ENCODE measurements at places on chromosomes 11 and 22.

DNA sequence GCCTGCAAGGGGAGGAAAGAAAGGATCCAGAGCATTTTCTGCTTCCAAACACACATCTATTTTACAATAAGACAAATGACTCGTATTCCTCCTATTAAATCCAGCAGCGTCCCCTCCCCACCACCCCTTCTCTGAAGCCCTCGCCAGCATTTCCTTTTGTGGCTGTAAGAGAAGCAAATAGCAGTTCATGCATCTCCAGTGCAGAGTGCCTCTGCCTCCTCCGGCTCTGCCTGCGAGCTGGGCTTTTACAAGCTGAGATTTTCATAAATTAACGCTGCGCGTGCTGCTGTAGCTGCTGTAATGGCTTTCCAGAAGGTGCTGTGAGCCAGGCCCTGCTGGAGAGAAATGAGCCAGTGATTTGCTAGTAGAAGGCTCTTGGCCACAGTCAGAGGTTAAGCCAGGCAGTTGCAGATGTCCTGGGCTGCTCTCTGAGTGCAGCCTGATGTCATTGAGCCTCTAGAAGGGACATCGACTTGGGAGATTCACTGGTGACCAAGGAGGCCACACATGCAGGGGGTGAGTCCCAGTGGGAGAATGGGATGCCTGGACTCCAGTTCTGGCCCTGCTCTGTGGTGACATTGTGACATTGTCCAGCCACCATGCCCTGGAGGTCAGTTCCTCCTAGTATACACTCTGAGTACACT is 134.5 kb upstream of the NAV2 start:
- no peak for DNase-seq

DNA sequence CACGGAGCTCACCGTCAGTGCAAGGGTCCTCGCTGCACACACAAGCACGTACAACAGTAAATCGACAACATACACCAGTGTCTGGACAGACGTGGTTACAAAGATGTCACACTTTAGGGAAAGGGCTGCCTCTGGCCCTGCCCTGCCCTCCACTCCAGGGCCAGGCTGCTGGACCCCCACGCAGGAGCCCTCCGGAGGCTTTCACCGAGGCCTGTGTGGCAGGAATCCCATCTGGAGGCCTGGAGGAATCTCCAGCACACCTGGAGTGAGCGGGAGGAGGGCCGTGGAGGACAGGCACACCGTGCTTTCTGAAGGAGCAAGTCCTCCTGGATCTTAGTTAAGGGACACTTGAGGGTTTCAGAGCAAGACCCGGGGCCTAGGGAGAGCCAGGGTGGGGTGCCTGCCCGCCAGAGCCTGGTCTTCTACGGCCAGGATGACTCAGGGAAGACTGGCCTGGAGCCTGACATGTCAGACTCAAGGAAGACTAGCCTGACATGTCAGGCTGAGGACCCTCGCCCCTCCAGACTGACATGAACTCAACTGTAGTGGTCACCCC is 2.1 kb upstream of the PIM3 start:
- DNase-seq: no peak

- DNase-seq: peak; percentile 26
Observed at GRCh38 chr22:46596819-46597218, 23.4 kb upstream of the GRAMD4 start.

- DNase-seq: no peak
Observed at GRCh38 chr22:32043391-32043790, 330 bp downstream of the SLC5A1 start.

GRCh38 chr11:78048561-78048960 is 15.1 kb upstream of the THRSP start:
- peak; percentile 64 for DNase-seq

- DNase-seq: no peak
Observed at GRCh38 chr22:32665676-32666075, 135.8 kb upstream of the TIMP3 start.

DNA sequence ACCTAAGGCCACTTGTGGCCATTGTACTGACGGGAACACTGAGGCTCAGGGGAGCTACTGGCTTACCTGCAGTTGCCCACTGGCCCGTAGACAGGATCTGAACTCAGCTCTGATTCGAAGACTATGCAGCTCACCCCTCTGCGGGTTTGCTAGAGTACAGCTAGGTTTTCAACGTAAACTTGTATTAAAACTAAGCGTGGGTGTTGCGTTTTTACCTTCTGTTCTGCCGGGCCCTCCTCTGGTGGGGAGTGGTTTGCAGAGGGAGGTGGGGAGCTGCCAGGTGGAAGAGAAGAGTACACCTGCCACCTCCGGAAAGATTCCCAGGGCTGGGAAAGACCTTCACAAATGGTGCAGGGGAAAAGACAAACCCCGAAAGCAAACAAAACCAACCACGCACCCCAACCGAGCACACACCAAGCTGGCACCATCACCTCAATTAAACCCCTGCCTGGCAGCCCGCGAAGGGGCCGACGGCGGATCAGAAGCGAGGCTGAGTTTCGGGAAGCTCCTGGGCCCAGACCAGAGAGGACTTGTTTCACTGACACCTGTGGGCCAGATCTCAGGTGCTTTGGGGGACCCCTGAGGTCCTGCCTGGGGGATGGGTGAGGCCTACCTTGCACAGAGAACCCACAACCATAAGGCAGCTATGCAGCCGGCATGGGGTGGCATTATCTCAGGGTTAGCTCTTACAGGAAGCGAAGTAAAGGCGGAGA is 37.7 kb downstream of the SHISAL1 start:
- DNase-seq: no peak

- no peak for DNase-seq
Observed at GRCh38 chr11:130550150-130550549, 101.7 kb downstream of the ADAMTS15 start.

DNA sequence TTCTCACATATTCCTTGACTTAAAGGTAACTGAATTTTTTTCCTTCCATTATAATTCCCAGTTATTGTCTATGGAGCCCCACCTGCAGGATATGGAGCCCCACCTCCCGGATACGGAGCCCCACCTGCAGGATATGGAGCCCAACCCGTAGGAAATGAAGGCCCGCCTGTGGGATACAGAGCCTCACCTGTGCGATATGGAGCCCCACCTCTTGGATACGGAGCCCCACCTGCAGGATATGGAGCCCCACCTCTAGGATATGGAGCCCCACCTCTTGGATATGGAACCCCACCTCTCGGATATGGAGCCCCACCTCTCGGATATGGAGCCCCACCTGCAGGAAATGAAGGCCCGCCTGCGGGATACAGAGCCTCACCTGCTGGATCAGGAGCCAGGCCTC is 28.1 kb downstream of the WBP2NL start:
- no peak for DNase-seq

DNA sequence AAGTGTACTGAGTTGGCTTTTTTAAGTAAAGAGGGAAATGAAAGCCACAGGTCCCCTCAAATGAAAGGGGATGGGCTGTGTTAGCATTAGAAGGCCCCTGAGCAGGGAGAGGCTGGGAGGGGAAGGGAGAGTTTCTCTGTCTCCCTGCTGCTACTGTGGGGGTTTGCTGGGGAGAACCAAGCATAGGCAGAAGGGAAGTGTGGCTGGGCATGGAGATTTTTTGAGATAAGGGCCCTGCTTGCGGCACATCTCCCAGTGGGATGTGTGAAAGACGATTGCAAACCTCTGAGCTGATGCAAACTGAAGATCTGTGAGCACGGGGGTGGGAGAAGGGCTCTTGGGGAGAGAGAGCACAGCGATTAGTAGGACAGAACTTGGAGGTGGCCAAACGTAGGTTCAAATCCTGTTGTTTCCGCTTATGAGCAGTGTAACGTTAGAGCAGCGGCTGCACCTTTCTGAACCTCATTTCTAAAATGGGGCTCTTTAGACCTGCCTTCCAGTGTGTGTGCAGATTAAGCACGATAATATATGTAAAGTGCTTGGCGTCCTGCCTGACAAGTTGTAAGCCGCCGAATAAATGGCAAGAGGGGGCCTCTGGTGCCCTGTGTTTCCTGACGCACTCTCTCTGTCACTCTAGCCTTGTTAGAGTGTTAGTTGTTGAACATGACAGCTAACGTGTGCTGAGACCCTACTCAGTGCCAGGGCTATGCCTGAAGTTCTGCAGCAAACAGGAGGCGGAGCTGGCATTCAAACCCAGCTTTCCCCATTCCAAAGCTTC is 122.3 kb downstream of the GRIK4 start:
- no peak for DNase-seq

DNA sequence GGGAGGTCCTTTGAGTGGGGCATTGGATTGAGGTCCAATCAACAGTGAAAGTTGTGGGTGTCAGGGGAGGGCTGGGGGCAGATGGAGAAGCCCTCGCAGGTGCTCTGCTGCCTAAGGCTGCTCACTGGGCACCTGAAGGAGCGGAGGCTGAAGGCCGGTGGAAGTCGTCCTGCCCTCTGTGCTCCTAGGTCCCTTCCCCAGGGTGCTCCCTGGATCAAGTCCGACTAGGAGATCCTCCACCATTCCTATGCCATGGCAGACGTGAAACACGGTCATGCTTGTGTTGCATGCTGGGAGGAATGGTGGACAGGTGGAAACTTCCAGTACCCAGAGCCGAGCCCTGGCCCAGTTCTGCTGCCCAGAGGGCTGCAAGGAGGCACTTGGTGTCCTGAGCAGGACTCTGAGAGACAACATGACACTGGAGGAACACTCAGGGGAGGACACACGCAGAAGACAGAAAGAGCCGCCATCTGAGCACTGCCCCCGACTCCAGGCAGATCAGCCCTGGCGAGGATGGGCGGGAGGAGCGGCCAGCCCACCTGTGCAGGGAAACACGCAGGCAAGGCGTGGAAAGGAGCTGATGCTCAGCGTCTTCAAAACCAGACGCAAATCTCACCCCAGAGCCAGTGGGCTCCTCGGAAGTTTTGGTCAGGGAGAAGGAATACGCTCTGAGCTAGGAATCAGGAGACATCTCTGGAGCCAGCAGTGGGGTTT is 786.8 kb downstream of the BRD1 start:
- no peak for DNase-seq

- no peak for DNase-seq
Observed at GRCh38 chr22:50165436-50166123, 5.0 kb upstream of the PANX2 start.

DNA sequence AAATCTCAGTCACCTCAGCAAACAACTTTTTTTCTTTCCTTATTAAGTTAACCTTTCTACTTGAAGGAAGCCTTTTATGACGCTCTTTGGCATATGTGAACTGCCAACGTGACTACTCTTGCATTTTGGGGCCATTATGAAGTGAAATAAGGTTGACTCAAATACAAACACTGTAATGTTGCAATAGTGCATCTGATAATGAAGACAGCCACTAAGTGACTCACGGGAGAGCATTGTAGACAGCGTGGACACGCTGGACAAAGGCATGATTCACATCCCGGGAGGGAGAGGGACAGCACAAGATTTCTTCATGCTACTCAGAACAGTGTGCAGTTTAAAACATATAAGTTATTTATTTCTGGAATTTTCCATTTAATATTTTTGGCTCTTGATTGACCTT is 560.8 kb downstream of the ETS1 start:
- DNase-seq: no peak

GRCh38 chr22:20130731-20131596 is 640 bp upstream of the ZDHHC8 start:
- DNase-seq: no peak

GRCh38 chr11:131356206-131356605 is 14.2 kb upstream of the NTM start:
- no peak for DNase-seq

GRCh38 chr11:1909524-1909923 is 10.0 kb upstream of the TNNT3 start:
- DNase-seq: no peak

DNA sequence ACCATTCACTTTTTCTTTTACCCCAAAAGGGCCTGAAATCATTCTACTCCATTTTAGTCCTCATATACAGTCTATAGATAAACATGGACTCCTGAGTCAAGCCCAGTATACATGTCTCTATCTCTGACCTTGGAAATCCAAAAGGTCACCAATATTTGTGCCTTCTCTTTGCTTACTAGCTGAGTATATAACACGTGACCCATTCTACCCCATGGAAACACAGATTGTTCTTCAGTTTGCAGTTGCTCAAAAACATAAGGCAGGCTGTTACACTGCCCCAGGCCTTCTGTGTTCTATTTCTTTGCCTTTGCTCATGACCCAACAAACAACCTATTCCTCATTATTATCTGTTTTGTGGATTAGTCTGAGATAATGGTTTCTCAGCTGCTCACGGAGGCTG is 5.8 kb downstream of the NRIP3 start:
- DNase-seq: no peak

GRCh38 chr11:97965849-97966646 is 1054.7 kb upstream of the CNTN5 start:
- DNase-seq: no peak

DNA sequence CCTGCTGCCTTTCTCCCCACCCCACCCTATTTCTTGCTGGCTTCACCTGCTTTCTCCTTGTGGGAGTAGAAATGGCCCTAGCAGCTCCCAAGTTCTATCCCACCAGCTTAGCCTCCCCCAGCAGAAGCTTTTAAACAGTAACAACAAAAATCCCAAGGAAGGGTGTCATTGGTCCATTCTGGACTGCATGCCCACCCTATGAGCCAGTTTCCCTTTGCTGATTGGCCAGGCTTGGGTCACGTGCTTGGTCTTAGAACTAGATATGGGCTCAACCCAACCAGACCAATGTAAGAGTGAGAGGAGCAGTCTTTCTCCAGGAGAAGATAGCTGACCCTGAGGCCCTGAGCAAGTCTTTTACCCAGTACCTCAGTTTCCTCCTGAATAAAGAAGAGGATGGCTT is 2.3 kb downstream of the MTFP1 start:
- no peak for DNase-seq

DNA sequence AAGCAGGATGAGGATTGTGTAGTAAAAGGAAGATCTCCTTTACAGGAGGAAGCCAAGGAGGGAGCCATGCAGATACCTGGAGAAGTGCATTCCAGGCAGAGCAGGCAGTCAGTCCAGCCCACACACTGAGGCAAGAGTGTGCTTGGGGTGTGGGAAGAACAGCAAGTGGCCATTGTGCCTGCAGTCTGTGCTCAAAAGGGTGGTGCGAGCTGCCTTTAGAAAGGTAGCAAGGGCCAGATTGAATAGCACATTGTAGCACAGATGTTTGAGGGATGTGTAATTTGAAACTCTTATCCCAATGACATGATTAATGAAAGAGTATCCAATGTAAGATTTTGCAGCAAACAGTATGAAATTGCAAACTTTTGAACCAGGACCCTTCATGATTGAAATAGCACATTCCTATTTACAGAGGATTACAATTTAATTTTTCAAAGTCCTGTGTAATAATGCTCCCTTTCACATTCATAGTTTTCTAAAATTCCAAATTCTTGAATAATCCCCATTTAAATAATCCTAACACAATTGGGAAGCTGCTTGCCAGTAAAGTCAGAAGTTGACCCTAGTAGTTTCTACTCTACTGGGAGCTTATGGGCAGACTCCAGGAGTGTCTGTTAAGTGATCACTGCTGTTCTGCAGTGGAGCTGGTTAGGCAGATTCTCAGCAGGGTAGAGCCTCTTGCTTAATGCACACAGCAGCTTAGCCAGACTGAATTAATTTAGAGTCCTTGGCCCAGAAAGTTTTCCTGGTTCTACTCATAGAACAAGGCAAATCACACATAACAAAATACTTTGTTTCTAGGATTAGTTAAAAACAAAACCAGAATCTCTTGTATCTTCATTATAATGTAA is 78.1 kb downstream of the CYB5R2 start:
- DNase-seq: no peak

GRCh38 chr11:119107538-119108145 is 498 bp downstream of the C2CD2L start:
- no peak for DNase-seq

- DNase-seq: no peak
Observed at GRCh38 chr11:116791002-116791812, 472 bp downstream of the APOA5 start.

All from NCI-H524 treated with DMSO at 0.1 percent for 48 hours (cell line).